ENCODE measurements at places on chromosomes 4 and X. TPM values are rescaled to one million over a fixed set of nuclear protein-coding genes. Genes with fewer than 3 reads are reported as not detected.

The PRICKLE3 gene
- total RNA-seq: 6.7 TPM

The FAM9B gene
- not detected for total RNA-seq

The ABCG2 gene
- 1.1 TPM for total RNA-seq

The TLR6 gene
- total RNA-seq: 1.4 TPM

The PABPC1L2B gene
- total RNA-seq: not detected

The TMEM128 gene
- total RNA-seq: 30.3 TPM

The VSIG1 gene
- total RNA-seq: under 0.01 TPM

The MEPE gene
- not detected for total RNA-seq

The MAGEH1 gene
- 36.7 TPM for total RNA-seq

The CCKAR gene
- total RNA-seq: 0.57 TPM

The AMTN gene
- not detected for total RNA-seq

The NUP62CL gene
- total RNA-seq: 0.14 TPM

The MUC7 gene
- not detected for total RNA-seq

Data from smooth muscle cell of bladder (primary cell).